Stimulated activated CD8-positive, alpha-beta memory T cell treated with anti-CD3 and anti-CD28 coated beads, Interleukin-7, amount 100 ng/mL, for 24 hours (primary cell): ENCODE measurements at places on chromosomes 4 and X.

GRCh38 chr4:106569146-106570031 lies 200.8 kb upstream of the GIMD1 start:
- DNase-seq, result no peak

- no peak for DNase-seq
Measured at GRCh38 chrX:538311-538710, 92.3 kb upstream of the SHOX start.

- DNase-seq, result no peak
Measured at GRCh38 chr4:100968046-100968445, 379.3 kb downstream of the PPP3CA start.

GRCh38 chrX:5549512-5549911 lies 679.2 kb downstream of the NLGN4X start:
- DNase-seq, result no peak

- no peak for DNase-seq
Measured at GRCh38 chr4:166092797-166093290, 219.8 kb downstream of the TLL1 start.

- no peak for DNase-seq
Measured at GRCh38 chr4:139918591-139918990, 235.4 kb downstream of the MAML3 start.

DNA sequence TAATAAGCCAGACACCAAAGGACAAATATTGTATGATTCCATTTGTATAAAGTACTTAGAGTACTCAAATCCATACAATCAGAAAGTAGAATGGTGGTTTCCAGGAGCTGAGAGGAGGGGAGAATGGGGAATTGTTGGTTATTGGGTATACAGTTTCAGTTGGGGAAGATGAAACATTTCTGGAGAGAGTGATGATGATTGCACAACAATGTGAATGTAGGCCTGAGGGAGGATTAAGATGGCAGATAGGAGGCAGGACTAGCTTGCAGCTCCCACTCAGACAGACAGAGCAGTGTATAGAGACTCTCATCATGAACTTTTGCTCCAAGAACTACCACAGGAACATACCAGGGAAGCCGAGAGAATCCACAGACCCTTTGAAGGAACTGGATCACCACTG lies 75.7 kb upstream of the PAK3 start:
- DNase-seq, result no peak

DNA sequence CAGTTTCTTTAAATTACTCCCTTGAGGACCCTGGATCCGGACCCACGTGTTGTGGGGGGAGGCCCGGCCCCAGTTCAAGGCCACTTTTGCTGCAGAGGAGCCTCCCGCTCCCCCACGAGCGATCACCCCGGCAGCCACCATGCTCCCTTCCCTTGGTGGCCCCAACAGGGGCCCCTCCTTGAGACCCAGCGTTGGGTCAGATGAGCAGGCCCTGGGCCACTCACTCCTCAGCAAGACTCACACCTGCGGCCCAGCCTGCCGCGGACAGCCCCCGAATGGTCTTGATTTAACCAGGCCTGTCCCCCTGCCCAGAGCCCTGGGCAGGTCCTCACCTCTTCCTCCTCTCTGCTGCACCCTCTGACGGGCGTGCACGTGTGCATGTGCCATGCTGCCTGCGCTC lies 4.3 kb downstream of the CPLX1 start:
- no peak for DNase-seq

DNA sequence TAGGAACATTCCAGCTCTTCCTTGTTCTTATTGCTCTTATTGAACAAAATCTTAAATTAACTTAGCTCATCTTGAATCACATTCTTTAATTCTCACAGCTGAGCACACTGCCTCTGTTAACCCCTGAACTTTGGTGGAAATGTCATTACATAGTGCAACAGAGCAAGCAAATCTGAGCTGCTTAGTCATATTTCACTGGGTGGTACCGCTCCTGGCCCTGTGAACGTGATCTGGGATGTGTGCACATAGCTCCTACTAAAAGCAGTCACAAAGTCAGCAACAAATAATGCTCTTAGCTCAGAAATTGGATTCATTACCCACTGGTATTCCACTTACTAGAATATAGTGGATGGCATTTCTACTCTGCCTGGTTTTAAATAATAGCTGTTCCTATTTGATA lies 27.9 kb downstream of the ARHGEF6 start:
- no peak for DNase-seq

- DNase-seq, result no peak
Measured at GRCh38 chr4:10102474-10103332, 13.9 kb downstream of the WDR1 start.

GRCh38 chr4:82429728-82430192 lies 502 bp downstream of the HNRNPDL start:
- no peak for DNase-seq

- no peak for DNase-seq
Measured at GRCh38 chrX:10450229-10450958, 170.0 kb downstream of the MID1 start.

GRCh38 chr4:165684177-165684805 lies 188.7 kb upstream of the TLL1 start:
- no peak for DNase-seq
